ENCODE measurements at places on chromosomes 6 and 20.

DNA sequence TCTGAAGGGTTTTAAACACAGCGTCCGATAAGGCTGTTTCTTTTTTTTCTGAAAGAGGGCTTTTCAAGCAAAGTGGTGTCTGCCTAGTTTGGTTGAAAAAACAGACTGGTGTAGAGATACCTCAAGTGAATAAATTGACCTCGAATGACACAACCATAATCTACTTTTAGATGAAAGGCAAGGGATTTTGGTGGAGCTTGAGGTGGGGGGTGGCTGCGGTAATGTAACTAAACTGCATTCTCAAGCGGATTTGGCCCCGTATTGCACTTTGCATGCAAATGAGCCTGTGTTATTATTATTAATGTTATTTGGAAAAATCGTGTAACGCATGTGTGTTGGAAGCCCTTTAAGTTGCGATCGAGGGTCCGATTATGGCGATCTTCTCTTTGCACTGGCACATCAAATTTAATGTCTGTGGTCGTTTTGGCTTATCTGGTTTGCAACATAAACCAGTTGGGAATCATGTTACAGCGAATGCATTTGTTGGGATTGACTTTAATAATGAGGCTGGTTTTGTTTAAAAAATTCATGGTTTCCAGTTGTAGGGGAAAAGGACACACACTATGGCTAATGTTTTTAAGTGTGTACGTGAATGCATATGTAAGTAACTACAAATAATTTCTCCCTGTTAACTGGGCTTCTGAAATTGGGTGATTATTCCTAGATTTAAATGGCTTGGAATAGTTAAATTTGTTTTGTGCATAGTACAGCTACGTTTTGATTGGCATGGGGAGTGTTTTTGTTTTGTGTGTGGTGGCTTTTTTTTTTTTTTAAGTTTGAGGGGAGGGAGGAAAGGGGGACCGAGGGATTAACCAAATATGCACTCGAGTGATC is 1.0 kb downstream of the JARID2 start:
- no peak for DNase-seq

- no peak for DNase-seq
Observed at GRCh38 chr6:81396916-81397315, 355.6 kb downstream of the TENT5A start.

DNA sequence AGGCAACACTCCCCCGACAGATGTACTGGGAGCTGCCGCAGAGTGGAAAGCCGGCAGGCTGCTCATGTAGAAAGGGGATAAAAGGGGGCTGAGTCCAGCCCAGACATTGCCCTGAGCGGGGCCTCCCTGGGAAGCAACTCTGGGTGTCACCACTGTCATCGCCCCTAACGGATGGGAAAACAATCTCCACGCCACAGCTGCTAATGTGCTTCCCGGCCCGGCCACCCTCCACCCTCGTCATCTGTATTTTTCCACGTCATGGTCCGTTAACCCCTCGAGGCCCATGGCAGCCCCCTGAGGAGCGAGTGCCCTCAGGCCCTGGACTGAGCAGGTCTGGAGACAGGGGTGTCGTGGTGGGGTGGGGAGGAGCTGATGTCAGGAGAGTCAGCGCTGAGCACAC is 227.4 kb downstream of the DLL1 start:
- DNase-seq: no peak

GRCh38 chr6:96841345-96841744 is 4.1 kb upstream of the GPR63 start:
- DNase-seq: no peak

- no peak for DNase-seq
Observed at GRCh38 chr20:36219671-36220220, 16.5 kb upstream of the AAR2 start.

- no peak for DNase-seq
Observed at GRCh38 chr20:37128803-37129202, 33.0 kb upstream of the RBL1 start.

DNA sequence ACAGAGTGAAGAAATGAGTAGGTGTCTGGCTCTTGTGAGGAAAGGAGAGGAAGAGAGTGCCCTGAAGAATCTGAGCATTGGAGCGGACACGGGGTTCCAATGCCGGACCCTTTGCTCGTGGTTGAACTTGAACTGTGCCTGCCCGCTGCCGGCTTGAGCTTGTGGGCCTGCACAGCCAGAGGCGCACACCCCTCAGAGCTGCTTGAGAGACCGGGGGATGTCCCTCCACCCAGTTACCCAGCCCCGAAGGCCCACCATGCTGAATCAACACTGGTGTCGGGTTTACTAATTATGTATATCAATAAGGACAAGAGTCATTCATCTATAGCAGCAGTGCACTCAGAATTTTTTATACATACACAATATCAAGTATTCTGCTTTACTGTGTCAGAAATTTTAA is 218.3 kb upstream of the CST7 start:
- DNase-seq: no peak

DNA sequence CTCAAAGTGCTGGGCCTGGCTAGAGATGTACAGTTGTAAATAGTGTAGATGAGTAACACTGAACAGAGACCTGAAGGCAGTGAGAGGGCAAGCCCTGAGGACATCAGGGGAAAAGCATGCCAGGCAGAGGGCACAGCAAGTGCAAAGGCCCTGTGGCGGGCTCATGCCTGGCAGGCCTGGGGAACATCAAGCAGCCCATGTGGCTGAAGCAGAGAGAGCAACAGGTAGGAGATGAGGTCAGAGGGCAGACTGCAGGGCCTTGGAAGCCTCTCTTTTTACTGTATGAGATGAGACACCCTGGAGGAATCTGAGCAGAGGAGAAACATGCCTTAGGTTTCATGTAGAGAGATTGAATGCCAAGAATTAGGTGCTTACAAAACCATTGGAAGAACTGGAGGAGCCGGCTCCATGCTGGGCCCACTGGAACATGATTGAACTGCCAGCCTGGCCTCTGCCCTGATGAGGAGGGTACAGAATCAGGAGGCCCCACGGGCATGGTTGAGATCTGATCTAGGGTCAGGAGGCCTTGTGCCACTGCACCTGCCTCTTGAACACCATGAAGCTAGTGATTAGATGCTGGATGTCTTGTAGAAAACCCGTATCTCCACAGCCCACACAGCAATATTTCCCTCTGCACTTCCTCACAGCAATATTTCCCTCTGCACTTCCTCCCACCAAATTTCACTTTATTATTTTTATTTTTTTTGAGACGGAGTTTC is 5.9 kb upstream of the HMGA1 start:
- no peak for DNase-seq

GRCh38 chr6:1190366-1190765 is 121.5 kb upstream of the FOXQ1 start:
- DNase-seq: no peak

- no peak for DNase-seq
Observed at GRCh38 chr6:20058912-20059311, 153.4 kb downstream of the MBOAT1 start.

DNA sequence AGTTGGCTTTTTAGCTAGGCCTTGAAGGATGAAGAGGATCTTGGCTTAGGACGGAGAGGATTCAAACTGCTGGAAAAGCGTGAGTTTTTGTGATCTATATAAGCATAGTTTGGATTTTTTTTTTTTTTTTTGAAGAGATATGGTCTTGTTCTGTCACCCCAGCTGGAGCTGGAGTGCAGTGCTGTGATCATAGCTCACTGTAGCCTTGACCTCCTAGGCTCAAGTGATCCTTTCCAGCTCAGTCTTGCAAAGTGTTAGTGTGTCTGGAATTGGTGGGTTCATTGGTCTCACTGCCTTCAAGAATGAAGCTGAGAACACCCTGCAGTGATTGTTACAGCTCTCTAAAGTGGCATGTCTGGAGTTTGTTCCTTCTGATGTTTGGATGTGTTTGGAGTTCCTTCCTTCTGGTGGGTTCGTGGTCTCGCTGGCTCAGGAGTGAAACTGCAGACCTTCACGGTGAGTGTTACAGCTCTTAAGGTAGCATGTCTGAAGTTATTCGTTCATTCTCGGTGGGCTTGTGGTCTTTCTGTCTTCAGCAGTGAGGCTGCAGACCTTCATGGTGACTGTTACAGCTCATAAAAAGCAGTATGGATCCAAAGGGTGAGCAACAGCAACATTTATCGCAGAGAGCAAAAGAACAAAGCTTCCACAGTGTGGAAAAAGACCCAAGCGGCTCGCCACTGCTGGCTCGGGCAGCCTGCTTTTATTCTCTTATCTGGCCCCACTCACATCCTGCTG is 37.5 kb upstream of the NUP153 start:
- DNase-seq: no peak

- DNase-seq: no peak
Observed at GRCh38 chr6:131669891-131670290, 31.3 kb downstream of the OR2A4 start.

GRCh38 chr6:136720045-136720770 is 72.1 kb downstream of the MAP3K5 start:
- no peak for DNase-seq

DNA sequence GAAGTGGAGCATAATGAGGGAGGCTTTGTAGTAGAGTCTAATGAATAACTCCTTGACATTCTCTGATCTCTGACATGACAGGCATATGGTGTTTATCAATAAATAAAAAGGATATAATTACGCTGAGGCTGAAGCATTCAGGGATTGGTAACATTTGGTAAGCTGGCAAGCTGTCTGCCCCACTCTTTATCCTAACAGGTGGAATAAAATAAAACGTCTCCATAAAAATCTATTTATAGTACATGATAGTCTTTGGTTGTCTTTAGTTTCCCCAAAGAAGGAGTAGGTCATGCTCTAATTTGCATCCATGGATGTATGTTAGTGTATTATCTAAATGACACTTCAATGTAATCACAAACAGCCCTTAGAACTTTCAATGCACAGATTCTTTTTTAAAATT is 30.9 kb upstream of the RBM24 start:
- no peak for DNase-seq

- no peak for DNase-seq
Observed at GRCh38 chr20:59020938-59021551, 1.8 kb downstream of the TUBB1 start.

GRCh38 chr6:129345890-129346289 is 364.1 kb downstream of the ARHGAP18 start:
- no peak for DNase-seq

DNA sequence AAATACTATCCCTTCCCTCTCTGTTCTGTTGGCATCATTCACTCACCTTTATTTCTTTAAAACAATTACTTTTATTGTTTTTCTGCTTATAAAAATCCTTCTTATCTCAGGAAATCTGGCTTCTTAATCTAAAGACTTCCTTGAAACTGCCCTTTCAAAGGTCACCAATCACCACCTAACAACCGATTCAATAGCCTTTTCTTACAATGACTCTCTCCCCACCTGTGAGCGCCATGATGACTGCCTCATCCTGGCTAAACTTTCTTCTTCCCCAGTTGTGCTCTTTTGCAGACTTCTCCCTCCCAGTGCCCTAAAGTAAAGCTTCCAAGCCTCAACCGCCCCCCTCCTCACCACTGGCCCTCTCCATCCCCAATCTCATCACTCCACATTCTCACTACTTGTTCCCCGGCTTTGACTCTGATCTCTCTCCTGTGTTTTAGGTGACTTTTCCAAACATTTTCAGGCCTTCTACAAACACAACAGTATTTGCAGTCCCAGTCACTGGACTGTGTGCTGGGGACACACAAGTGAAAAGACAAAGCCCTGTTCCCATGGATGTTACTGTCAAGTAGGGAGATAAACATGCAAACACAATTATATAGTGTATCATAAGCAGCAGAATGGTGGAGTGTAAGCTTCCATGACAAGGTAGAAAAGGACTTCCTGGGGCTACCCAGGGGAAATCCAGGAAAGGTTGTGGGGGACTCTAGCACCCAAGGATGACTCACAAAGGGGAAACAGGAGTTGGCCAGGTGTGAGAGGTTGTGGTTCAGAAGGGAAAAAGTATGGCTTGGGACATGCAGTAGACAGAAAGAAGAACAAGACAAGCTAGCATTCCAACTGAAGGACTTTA is 12.8 kb downstream of the NHSL1 start:
- DNase-seq: peak; percentile 53

- DNase-seq: no peak
Observed at GRCh38 chr6:43240950-43241349, 2.3 kb upstream of the TTBK1 start.

- no peak for DNase-seq
Observed at GRCh38 chr20:32114305-32114960, 4.9 kb downstream of the TM9SF4 start.

DNA sequence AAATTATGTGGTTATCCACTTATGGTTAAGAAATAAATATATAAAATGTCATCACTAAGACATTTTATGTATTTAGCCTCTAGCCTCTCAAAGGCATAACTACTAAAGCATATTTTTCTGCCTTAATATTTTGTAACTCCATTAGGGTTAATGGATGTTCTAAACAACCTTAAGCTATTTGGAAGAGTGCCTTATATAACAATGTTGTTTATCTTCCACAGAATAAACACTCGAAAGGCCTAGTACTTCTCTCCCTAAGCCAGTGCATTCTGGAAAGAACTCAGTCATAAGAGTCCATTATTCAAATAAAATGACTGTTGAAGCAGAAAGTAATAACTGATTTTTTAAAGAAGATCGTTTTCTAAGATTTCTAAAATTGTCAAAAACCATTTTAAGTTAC is 15.0 kb upstream of the PRIM2 start:
- peak; percentile 45 for DNase-seq

- no peak for DNase-seq
Observed at GRCh38 chr6:40529919-40530318, 57.2 kb downstream of the LRFN2 start.

DNA sequence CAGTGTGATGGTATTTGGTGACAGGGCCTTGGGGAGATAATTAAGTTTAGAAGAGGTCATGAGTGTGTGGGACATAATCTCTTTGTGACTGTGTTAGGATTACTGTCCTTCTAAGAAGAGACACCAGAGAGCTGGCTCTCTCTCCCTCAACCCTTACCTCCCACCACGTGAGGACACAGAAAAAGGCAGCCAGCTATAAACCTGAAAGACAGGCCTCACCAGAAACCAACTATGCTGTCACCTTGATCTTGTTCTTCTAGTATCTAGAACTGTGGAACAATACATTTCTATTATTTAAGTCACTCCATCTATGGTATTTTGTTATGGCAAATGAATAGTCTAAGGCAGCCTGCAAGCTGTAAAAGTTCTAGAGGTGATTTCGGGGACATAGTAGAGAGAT is 203.7 kb downstream of the OTOR start:
- no peak for DNase-seq

DNA sequence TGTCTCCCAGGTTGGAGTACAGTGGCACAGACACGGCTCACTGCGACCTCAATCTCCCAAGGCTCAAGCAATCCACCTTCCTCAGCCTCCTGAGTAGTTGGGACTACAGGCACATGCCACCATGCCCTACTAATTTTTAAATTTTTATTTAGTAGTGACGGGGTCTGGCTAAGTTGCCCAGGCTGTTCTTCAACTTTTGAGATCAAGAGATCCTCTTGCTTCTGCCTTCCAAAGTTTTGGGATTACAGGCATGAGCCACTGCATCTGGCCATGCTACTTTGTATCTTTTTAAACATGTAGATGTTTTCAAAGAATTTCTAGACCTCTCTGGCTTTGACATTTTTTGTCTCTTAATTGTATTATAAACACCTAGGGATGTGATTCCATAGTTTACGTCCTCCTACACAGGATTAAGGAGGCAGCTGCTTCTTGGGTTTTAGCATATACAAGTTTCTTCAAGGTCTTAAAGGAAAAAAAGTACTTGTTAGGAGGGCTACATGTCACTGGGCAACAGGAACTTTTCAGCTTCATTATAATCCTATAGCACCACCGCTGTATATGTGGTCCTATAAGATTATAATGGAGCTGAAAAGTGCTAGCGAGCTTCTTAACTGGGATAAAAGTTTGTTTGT is 1.3 kb downstream of the ADAT2 start:
- no peak for DNase-seq

GRCh38 chr6:31339210-31339609 is 17.8 kb downstream of the HLA-B start:
- DNase-seq: no peak

- no peak for DNase-seq
Observed at GRCh38 chr20:61430228-61430624, 178.2 kb downstream of the CDH4 start.

Measured in NCI-H774 (cell line).